Activated CD8-positive, alpha-beta memory T cell treated with anti-CD3 and anti-CD28 coated beads, Interleukin-2, amount 10 ng/mL, durations not matched to agents 7 days and 5 days (primary cell): ENCODE measurements at places on chromosomes 7 and 10. TPM values are rescaled to one million over a fixed set of nuclear protein-coding genes. Genes with fewer than 3 reads are reported as not detected.

Gene ATOH7
- total RNA-seq, result not detected

GRCh38 chr7:30647589-30648364, 34.5 kb downstream of the CRHR2 start:
- DNase-seq, result peak; percentile 38

Gene TAC1
- not detected for total RNA-seq

- peak; percentile 19 for DNase-seq
These were observed 201.8 kb downstream of the GLRX3 start for GRCh38 chr10:130337696-130338635.

DNA sequence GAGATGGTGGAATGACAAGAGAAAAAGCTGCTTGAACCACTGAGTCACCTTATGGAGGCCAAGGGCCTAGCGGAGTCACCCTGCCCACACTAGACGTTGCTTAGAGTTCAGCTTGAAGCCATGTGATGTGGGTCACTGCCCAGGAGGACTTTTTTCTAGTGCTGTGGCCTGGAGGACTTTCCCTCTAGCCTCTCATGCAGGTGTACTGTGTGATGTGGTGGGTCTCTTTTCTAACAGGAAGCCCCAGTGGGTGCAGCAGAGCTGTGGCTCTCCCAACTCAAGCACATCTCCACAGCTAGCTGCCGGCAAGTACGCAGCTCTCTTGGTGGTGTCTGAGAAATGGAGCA, 13.6 kb downstream of the POR start:
- peak; percentile 42 for DNase-seq

Gene GRM3
- total RNA-seq, result not detected

- DNase-seq, result no peak
These were observed 70.7 kb downstream of the BEND7 start for GRCh38 chr10:13457958-13458686.

DNA sequence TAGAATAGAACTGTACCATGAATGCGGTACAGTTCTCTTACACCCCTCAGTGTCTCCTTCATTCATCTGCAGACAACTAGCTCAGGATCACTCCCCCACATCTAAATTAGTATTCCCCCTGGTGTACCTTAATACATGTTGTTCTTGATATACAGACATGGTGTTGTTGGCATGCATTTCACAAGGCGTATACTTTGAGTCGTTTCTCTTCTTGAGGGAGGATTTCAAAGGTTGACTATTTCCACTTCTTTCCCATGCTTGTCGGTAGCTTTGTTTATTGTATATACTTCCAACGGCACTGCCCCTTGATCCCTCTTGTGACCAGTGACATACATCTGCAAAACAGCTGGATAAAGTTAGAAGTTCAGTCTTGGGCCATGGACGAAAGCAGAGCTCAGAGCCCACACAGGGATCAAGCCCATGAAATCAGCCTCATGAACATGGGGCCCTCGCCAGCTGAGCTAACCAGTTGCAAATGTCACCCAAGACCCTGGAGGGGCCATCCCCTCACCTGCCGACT, 8.6 kb downstream of the CPA4 start:
- DNase-seq, result no peak

DNA sequence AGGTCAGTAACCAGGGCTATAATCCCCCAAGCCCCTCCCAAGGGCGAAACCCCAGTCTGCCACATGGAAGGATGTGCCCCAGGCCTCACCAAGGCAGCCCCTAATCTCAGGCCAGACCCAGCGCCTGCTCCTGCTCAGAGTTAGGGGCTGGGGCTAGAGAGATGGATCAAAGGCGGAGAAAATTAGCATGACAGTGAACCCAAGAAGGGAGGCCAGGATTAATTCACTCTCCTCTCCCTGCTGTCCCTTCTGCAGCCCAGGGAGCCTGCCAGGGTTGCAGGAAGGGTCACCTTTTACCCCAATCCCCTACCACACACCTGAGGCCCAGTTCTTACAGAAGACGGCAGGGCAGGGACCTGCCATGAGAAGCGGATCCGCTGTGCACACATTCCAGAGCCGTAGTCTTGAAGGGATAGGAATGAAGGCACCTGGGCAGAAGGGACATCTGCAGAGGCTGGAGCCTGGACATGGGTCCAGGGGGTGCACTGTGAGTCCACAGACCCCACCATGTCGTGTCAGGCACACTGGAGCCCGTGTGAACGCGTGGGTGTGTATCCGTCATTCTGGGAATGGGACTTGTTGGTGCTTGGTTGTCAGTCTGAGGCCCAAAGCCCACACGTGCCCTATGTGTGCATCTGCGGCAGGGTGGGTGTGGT, 11.9 kb upstream of the ZMIZ1 start:
- no peak for DNase-seq

- no peak for DNase-seq
These were observed 511.0 kb downstream of the GFRA1 start for GRCh38 chr10:115762029-115762428.
